GM23338 (cell line): ENCODE measurements at places on chromosomes 12 and 14. TPM values are rescaled to one million over a fixed set of nuclear protein-coding genes. Genes with fewer than 3 reads are reported as not detected.

The NTS gene
- 16.2 and 17.1 TPM in 2 replicates for total RNA-seq

DNA sequence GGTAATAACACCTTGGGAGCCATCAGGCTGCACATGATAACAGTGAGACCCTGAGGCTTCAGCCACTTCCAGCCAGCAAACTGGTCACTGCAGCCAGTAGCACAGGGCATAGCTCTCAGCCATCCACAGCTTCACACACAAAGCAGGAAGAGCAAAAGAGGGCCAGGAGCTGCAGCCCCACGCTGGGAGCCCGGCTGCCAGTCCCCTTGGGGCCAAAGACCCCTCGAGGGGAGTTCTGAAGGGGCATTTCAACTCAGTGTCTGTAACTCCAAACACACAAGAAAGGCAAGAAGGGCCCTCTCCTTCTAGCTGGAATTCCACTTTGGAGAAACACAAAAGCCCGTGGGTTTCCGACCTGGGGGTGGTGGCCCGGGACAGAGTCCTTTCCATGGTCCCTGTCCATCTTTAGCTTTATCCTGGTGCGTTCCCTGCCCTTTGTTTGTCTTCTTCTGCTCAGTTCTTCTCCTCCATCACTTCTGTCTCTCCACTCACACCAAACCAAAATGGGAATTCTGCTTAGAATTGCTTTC, 151.8 kb upstream of the FKBP4 start:
- no peak for DNase-seq

DNA sequence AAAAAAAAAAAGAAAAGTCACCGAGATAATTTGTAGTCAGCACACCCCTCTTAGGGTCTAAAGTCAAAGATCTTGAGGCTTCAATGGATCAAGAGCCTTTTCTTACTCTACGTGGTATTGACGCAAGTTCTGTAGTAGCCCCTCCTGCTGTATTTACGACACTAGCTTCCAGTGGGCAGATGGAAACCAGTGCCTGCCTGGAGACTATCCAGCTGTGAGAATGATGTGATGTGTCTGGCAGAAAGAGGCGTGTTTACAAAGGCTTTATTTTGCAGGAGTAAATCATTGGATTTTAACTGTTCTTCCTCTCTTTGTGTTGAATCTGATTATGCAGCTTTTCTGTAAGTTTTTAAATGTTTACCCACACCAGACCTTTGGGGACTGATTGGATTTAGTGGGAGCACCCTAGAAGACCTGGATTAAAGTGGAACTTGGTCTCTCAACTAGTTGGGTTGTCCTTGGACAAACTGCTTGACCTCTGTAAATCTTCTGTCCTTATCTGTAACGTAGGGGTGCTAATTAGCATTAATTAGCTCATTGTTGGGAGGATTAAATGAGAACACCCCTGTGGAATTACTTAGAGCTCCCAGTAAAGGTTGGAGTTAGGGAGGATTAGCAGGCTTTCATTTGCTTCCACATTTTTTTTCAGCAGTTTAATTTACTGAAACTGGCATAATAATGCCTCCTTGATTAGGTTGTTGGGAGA, 72.4 kb downstream of the RASSF3 start:
- peak; percentile 56 for DNase-seq

DNA sequence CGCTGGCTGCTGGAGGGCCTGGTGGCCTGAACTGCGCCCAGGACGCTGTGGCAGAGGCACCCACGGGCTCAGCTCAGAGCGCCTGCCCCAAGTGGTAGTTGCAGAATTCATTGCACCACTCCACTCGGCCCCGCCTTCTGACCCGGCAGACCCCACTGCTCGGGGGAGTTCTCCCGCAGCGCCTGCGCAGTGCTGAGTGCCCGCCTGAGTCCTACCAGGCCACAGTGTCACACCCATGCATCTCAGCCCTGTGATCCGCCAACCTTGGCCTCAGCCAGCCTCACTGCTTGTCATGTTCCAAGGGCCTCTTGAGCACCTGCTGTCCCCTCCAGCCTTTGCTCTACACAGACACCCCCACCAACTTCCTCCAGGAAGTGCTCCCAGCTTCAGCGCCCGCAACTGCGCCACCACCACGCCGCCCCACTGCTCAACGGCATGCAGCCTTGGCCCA, 12.2 kb downstream of the DEGS2 start:
- DNase-seq: no peak

- no peak for DNase-seq
These were observed 52.6 kb downstream of the GALC start for GRCh38 chr14:87940382-87940781.

DNA sequence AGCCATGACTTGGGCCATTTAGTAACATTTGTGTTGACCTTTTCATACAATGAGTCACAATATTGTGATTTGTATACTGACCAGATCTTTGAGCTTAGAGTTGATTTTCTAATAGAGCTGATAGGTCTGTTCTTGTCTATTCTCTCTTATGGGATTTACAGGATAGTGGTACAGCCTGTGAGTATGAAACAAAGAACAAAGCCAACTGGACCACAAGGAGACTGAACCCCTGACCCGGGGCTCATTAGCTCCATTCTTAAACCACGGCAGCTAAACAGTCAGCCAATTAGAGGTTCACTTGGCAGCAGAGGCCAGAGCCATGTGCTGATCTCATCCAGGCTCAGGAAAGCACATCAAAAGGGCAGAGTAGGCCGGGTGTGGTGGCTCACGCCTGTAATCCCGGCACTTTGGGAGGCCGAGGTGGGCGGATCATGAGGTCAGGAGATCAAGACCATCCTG, 59.1 kb upstream of the GNPNAT1 start:
- DNase-seq: no peak

The ERO1A gene
- total RNA-seq: 40.7 and 44.7 TPM in 2 replicates

GRCh38 chr12:70240673-70241072, 2.6 kb upstream of the CNOT2 start:
- DNase-seq: no peak

The GPX2 gene
- 1.8 and 2.2 TPM in 2 replicates for total RNA-seq

- DNase-seq: no peak
These were observed 6.5 kb downstream of the PRICKLE1 start for GRCh38 chr12:42583016-42583415.

The MMP14 gene
- 48.9 and 56.4 TPM in 2 replicates for total RNA-seq
